Neural progenitor cell (in vitro differentiated cells): ENCODE measurements at places on chromosomes 4 and X.
A peak's percentile ranks its signal among the peaks of the same experiment; 100 is the strongest.

GRCh38 chr4:161321706-161322105 lies 842.1 kb downstream of the FSTL5 start:
- DNase-seq: no peak

- no peak for DNase-seq
These were observed 169.3 kb downstream of the PPARGC1A start for GRCh38 chr4:23720556-23720955.

DNA sequence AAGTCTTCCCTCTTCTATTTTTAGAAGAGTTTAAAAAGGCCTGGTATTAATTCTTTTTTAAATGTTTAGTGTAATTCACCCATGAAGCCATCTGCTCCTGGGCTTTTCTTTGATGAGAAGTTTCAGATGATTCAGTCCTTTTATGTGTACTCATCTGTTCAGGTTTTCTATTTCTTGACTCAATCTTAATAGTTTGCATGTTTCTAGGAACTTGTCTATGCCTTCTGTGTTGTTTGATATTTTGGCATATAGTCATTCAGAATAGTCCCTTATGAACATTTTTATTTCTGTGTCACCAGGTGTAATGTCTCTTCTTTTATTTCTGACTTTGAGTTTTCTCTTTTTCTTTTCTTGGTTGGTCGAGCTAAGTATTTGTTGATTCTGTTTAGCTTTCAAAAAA lies 20.2 kb upstream of the IL2 start:
- DNase-seq: no peak

DNA sequence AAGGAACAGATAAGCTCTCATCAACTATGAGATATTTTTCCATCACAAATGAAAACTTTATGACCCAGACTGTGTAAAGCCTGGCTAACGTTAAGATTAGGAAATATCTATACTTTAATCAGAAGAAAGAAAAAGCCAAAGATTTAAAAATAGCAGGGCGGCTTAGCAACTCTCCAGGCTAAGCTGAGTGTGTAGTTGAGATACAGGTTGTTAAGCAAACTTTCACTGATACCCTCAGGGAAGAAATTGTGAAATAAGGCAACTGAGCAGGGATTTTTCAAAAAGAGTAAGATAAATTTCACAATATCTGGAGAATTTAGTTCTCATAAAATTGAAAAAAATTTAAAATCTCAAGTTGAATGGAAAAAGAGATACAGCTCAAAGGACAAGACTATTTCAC lies 382.0 kb downstream of the RAPGEF2 start:
- no peak for DNase-seq

GRCh38 chr4:43718369-43718768 lies 730.2 kb downstream of the KCTD8 start:
- no peak for DNase-seq

DNA sequence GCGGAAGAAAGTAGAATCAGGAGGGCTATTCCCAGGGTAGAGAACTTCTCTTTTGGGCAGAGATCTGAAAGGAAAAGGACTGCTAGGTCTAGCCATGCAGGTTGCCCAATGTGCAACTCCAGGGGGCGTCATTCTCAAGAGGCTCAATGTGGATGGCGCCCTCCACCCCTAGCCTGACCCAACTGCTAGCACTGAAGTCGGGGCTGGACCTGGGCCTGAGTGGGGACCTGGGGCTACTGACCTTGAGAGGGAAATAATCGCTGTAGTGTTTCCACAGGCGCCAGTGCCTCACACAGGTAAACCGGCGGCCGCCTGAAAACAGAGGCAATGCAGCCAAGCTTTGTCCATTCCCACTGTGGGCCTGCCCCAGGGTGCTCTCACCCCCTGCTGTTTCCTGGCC lies 6.1 kb downstream of the AWAT2 start:
- DNase-seq: no peak

DNA sequence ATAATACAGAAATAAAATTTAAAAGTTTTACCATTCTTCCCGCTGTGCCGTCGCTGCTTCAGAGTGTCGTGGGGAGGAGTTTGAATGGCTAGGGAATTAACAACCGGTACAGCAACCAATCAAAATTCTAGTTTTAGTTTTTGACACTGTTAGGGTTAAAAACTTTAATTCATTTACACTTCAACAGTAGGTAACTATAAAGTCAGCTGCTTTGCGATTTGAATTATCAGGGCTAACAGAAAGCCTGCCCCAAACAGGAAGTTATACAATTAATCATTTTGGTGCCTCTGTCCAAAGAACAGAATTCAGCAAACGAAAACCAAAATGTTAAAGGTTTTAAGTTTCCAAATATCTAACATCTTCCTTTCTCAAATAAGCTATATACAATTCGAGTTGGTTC lies 2.3 kb downstream of the HNRNPD start:
- no peak for DNase-seq

- DNase-seq: peak; percentile 81
These were observed 418.2 kb downstream of the STIM2 start for GRCh38 chr4:27278615-27279375.

DNA sequence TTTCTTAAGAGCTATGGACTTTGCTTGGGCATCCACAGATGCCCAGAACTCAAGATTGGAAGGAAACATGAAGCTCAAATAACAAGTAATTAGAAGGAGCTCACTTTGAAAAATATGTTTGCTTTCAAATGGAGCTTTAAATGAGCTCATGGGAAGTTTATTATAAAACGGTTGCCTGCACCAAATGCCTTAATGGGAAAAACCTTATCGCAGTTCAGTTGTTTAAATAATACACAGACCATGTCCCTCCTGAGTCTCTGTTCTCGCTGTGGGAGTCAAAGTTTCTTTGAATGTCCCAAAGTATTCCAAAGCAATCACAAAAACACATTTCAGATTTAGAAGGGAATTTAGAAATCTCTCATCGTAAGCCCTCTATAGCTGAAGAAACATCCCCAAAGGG lies 31.6 kb upstream of the STIM2 start:
- no peak for DNase-seq

DNA sequence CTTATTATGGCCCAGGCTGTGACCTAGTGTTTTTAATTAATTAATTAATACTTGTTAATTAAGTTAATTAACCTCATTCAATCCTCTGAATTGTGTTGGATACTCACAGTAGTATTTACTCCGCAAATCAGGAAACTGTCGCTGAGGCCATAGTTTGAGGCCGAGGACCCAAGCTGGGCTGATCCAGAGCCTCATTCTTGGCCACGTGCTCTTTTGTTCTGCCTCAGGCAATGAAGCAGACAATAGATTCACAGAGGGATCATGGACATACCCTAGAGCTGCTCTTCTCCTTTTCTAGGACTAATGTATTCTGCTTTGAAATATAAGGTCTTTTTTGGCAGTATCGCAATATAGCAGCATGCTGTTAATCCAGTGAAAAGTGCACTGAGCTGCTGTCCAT lies 24.0 kb upstream of the SNCA start:
- DNase-seq: peak; percentile 51

- peak; percentile 53 for DNase-seq
These were observed 7.9 kb downstream of the TRPC3 start for GRCh38 chr4:121943941-121944340.

DNA sequence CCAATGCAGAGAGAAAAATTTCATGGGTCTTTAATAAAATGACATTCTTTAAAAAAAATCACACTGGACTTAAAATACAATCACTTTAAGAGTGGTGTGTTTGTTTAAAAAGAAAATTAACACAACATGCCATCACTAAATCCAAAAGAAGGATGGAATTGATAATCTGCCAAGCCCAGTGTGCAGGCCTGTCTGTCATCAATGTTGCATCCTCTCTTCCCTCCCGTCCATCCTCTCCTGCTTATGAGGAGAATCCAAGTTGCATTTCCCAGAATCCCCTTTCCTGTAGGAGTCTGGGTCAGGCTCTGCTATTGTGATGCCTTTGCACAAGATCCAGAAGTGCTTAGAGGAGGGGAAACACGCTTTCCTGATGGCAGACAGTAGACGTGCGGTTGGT lies 169.4 kb downstream of the MID1 start:
- no peak for DNase-seq

DNA sequence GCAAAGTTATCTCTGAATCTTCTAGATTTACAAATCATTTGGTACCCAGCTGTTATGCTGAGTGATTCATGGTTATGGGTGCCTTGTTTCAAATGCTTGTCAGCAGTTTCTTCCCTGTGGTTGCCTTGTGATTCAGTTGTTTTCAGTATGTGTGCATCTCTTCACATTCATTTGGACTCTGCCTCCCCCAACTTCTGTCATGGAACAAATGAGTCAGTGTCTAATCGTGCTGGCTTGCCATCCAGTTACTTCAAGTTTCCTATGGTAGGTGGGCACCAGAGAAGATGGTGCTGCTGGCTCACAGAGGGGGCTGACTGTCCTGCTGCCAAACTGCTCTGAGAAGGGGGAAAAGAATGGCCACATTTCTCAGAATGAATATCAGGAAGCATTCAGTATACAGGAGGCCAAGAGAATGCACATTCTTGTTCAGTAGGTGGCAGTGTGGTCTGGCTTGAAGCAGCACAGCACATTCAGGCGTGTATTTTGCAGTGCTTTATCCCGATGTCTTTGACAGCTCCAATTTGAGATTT lies 260.9 kb downstream of the GLUD2 start:
- DNase-seq: peak; percentile 56

- no peak for DNase-seq
These were observed 16.3 kb upstream of the PDK3 start for GRCh38 chrX:24448762-24449250.

GRCh38 chr4:29423836-29424721 lies 1296.1 kb upstream of the PCDH7 start:
- DNase-seq: no peak

- no peak for DNase-seq
These were observed 20.4 kb downstream of the PRPS2 start for GRCh38 chrX:12811658-12812057.

DNA sequence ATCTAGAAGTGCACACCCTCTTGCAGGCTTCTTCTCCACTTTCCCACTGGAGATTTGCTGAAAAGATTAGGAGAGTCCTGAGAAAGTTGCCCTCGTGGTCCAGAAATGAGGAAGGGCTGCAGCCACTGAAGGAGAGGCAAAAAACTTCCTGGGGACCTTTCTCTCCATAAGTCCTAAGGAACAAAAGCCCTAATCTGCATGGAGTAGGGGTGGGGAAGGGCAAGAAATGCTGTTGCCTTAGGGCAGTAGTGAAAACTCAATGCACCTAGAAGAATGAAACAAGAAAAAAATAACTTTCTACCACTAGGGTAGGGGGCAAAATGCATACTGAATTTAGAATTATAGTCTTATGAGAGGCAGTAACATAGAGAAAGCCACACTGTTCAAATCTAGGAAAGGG lies 1408.8 kb downstream of the PCDH19 start:
- no peak for DNase-seq
